Pons (tissue), 1 donor: ENCODE measurements at places on chromosomes 3 and 15.

DNA sequence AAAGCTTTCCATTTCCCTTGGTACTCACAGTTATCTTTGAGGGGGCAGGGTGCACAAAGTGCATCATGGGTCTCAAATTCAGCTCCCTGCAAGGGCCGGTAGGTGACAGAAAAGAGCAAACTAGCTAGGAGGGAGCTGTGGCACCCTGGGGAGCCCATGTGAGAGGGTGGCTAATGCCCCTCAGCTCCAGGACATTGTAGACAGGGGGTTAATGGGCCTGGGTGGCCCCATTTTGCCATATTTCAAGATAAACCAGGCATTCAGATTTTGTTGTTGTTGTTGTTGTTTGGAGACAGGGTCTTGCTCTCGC is 3.7 kb upstream of the SLC6A6 start:
- DNase-seq = no peak

DNA sequence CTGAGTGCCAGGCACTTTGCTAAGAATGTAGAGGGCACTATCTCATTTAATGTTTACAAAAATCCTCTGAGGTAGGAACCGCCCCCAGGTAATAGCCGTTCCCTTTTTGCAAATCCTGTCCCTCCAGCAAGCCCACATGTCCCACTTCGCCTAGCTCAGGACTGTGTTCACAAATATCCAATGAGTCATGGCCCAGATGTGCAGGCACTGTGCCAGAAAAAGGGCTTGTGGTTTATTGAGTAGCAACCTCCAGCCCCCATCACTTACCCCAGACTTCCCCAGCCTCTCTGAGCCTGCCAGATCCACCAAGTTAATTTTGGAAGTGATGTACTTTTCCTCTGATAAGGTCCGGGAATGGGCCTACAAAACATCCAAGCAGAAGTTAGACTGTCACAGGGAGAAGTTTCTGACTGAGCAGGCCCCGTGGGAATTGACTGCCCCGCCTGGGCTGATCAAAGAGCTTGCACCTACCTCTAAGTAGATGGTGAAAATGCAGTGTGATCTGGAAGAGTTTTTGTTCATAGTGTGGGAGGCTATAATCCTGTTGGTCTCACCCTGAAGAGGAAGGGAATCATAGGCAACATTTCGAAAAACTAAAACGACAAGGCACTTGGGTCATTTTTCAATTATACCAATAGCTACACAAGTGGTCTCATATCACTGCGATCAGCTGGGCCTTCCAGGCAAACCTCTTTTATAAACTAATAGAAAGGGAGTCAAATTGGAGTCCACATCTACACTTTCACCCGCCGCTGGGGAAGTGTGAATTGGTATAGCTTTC is 15.7 kb downstream of the KIF9 start:
- peak; percentile 52 for DNase-seq

- no peak for DNase-seq
These were observed 123.9 kb upstream of the NR2E3 start for GRCh38 chr15:71686221-71687050.

DNA sequence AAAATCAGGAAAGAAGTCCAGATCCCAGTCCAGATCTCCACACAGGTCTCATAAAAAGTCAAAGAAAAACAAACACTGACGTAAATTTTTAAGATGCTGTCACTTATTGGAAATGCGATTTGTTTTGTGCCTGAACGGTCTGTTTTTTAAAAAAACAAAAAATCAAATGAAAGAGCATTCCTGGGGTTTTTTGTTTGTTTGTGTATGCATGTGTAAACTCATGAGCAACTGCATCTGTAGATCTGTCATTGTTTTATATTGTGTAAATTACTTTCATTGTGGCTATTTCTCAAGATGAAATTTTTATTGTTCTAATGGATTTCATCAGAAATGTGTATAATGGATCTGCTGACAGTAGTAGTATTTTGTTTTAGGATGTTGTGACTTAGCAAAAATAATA is 55.0 kb downstream of the U2SURP start:
- no peak for DNase-seq

DNA sequence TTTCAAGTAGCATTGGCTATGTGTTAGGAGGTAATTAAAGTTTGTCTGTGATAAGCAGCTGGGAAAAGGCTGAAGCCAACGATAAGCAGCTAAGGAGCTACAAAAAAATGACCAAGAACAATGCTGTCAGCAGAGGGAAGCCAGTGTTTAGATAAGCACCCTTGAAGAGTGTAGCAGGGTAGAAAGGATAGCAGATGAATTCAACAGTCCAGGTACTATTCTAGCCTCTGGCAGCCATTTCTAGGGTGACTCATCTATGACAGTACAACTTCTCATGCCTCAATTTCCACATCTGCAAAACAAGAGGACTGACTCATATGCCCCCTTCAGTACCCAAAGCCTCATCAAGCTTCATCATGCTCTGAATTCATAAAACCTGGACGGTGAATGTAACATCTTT is 617.6 kb upstream of the UBE2E2 start:
- DNase-seq = no peak

DNA sequence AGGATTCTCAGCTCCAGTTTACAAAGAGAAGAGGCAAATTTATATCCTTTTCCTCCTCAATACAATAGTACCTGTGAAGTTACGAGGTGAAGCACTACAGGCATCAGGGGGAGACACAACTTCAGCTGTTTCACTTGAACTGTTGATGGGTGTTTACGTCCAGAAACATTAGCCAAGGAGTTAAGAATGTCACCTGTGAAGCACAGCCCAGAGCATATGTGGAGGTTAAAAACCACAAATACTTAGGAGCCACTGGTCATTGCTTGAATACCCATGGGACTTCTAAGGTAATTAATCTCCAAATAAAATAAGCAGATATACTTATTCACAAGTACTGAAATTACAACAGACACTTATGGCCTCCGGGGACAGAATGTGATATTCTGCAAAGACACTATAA is 246.5 kb downstream of the ULK4 start:
- DNase-seq = no peak

- no peak for DNase-seq
These were observed 83.4 kb upstream of the RNU6-1 start for GRCh38 chr15:67922971-67923945.

GRCh38 chr3:127835993-127836882 is 13.9 kb upstream of the MGLL start:
- no peak for DNase-seq
